Mesendoderm (in vitro differentiated cells): ENCODE measurements at places on chromosomes 3 and 15.

- DNase-seq = no peak
Observed at GRCh38 chr15:40105517-40106202, 3.0 kb downstream of the BMF start.

GRCh38 chr15:30872341-30872748 is 31.4 kb upstream of the FAN1 start:
- no peak for DNase-seq

DNA sequence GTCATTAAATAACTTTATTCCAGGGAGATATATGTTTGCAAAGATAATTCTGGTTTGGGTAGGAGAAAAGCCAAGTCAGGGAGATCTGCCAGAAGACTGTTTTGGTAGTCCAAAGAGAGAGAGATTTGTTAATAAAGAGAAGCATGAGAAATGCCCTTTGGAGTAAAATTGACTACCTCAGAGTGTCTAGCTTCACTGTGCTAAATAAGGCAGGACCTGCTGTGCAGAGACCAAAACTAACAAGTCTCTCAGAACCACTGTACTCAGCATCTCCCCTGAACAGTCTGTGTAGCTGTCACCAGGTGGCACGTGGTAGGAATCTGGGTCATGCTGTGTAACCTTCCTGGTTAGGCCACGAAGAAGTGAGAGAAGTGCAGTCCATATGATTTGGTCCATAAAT is 31.6 kb upstream of the SLC35G2 start:
- DNase-seq = no peak

DNA sequence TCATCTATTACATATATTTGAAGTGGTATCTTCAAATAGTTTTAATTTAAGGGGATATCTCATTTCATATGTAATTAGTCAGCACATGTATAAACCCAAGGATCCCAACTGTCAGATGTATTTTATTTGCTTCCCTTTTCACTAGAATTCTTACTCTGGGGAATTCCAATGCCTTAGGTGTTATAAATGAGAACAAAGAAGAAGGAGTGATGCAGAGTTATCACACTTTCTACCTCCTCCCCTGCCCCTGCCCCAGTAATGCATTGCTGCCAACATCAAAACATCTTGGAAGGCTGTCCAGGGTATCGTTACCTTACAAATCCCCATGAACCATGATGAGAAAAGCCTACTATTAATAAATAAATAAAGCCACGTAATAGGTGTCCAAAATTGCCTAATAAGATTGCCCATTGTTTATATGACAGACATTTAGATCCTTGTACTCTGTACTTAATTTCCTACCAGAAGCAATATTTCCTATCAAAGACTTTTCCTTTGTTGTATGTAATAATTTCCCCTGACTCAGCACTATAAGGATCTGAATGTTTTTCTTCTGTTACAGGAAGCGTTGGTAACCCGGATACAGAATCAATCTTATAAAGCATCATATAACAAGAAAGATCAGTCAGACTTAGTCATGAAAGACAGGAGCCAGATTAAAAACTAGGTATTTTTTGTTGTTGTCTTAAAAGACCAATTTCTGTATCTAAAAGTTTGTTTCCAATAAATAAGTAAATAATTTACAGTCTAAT is 38.8 kb downstream of the CBLB start:
- no peak for DNase-seq

GRCh38 chr15:50824514-50824913 is 59.0 kb upstream of the SPPL2A start:
- no peak for DNase-seq

- peak; percentile 16 for DNase-seq
Observed at GRCh38 chr3:177039490-177040274, 157.6 kb downstream of the TBL1XR1 start.

GRCh38 chr15:78570710-78571109 is 5.4 kb downstream of the CHRNA5 start:
- DNase-seq = peak; percentile 50

DNA sequence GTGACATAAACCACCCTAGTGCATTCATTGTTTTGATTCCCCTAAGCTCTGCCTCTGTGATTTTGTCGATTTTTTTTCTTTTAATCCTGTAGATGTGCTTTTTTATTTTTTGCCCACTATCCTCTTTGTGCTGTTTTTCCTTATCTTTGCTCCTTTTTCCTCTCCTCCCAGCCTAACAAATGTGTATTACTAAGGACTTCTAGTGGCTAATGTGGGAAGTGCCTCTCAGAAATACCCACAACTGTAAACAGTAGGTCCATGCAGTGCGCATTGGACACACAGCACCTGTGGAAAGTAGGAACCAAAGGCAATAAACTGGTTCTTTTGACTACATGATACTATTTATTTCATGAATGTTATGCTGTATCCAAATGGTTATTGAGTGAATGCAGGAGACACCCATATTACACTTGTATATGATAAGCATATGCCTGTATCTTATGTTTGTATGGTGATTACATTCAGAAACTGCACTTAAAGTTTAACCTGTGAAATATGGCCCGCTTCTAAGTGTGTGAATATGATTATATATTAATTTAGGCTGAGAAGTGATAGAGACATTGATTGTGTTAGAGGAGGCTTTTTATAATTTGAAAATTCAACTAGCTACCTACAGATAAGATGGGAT is 147.8 kb downstream of the PLCL2 start:
- peak; percentile 61 for DNase-seq

DNA sequence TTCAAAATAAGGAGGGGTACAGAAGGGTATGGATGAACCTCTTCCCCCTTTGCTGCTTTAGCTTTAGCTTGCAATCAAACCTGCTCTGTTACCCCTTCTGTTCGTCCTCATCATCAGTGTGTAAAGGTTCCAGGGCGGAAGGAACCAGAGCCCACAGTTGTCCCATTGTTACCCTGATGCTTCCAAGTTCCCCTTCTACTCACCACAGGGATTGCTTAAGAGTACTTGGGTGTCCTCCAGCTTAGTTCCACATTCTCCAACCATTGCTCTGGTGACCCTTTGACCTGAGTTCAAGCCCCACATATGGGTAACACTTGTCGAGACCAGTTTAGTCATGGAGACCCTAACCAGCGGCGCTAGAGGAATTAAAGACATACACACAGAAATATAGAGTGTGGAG is 1080.1 kb upstream of the ALCAM start:
- DNase-seq = no peak

- peak; percentile 35 for DNase-seq
Observed at GRCh38 chr3:46609212-46609721, 3.1 kb upstream of the FAM240A start.

DNA sequence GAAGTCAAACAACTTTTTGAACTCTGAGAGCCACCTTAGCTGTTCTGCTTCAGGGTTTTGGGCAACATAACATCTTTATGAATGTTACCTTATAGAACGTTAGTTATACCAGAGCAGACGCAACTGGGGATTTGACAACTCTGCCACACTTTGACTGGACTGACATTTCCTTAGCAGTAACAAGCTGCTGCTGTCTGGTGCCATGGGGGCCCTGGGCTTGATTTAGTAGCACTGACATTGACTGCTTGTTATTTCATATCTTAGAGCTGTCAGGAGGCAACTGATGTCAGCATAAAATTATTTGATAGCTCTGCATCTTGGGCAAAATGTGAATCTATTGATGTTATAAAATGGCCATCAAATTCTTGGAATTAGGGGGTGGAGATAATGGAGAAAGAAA is 285.4 kb downstream of the ROBO2 start:
- DNase-seq = no peak

DNA sequence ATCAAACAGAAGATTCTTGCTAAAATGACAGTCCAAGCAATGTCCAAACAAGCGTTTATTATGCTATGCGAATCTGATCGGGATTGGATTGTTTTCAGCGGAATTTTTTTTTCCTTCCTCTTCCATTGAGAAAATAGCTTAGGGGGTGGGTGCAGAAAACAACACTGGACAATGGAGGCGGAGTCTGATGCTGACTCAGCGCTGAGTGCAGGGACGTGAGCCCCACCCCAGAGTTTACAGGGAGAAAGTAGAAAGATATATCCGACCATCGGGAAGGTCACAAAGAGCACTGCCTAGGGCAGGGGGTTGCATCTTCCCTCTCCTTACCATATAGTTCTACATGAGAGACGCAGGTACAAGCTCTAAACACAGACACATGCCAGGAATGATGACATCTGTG is 117.0 kb downstream of the FOXP1 start:
- no peak for DNase-seq

GRCh38 chr3:176321099-176321498 is 876.2 kb downstream of the TBL1XR1 start:
- DNase-seq = no peak

GRCh38 chr15:81323944-81324881 is at the start of gene STARD5:
Gene STARD5 (minus strand): TSS chr15:81324141. CDS start chr15:81324099, 42 bp downstream.
- DNase-seq = peak; percentile 99

- DNase-seq = no peak
Observed at GRCh38 chr3:87209111-87209510, 18.0 kb upstream of the CHMP2B start.

DNA sequence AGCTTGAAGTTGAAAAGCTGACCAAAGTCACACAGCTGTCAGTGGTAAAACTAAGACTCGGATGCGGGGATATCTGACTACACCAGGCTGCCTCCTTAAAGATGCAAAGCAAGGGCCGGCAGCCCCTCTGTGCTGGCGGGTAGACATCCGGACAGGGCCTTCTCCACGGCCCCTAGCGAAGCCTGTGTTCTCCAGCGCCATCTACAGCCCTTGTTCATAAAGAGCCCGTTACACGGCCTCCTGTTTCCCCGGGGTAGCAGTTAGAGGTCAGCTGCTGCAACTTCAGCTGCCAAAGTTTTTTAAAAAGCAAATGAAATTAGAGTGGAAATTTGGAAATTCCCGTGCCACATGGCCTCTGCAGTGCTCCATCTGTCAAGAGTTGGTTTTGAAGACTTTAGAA is 383.0 kb downstream of the TBL1XR1 start:
- DNase-seq = peak; percentile 94

DNA sequence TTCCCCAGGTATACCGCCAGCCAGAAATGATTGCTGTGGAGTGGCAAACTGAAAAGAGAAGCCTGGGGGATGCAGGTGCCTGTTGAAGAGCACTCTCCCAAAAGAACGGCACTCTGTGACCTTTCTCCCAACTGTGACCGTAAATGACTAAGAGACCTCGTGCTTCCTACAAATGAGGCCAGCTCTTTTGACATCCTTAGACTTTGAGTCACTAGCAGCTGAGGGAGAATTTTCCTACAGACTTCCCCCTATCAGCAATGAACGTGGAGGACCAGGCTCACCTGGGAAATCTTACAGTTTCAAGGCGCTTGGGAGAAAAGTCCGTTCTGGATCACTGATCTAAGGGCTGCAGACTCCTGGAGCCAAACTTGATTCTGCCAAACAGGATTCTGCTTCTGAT is 8.6 kb downstream of the AQP9 start:
- peak; percentile 5 for DNase-seq

GRCh38 chr3:185150561-185150960 is 2.3 kb downstream of the C3orf70 start:
- no peak for DNase-seq

DNA sequence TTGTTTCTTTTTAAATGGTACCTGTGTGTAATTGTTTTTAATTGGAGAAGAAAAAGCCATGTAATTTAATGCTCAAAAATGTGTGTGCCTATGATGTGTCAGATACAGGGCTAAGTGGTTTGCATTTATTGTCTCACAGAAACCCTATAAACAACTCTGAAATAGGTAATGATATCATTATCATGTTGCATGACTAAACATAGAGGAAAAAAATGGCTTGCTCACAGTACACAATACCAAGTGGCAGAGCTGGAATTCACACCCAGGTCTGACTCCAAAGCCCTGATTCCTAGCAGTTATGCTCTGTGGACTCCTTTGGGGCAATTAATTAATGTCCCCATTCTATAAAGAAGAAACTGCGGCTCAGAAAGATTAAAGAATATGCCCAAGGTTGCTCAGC is 237.4 kb upstream of the TRIM42 start:
- no peak for DNase-seq

- DNase-seq = no peak
Observed at GRCh38 chr3:69319652-69320051, 66.2 kb downstream of the FRMD4B start.

GRCh38 chr3:5349343-5349742 is 161.8 kb downstream of the EDEM1 start:
- DNase-seq = peak; percentile 23

- DNase-seq = no peak
Observed at GRCh38 chr3:171955598-171955997, 83.8 kb upstream of the FNDC3B start.

DNA sequence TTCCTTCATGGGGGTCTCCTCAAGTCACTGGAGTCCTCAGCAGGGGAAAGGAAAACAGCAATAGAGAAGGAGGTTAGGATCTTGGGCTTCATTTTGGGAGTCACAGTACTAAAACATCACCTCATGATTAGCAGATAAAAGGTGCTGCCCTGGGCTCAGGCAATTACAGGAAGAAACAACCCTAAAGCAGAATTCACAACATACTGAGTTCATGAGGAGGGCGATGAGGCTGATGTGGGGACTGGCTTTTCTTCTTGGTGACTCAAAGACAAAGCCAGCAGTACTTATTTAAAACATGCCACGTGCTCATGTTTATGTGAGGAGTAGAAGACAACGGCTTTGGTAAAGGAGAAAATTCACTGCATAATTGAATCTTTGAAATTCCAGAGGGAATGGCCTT is 822.3 kb upstream of the CFAP20DC start:
- peak; percentile 77 for DNase-seq

DNA sequence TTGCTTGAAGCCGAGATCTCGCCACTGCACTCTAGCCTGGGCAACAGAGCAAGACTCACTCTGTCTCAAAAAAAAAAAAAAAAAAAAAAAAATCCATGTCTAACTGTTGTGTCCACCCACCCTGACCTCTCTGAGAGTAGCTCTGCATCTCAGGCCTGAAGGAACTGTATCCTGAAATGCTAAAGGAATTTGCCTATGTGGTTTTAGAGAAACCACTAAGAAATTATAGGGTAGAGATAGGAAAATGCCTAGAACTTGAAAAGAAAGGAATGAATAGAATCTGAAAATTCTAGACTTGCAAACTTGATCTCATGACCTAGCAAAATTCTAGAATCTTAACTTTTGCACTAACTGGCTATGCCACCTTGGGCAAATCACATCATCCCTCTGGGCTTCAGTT is 217.5 kb upstream of the ROPN1 start:
- DNase-seq = no peak

GRCh38 chr15:42493679-42494078 is 1.8 kb upstream of the SNAP23 start:
- DNase-seq = no peak

- no peak for DNase-seq
Observed at GRCh38 chr3:154112146-154112852, 8.9 kb upstream of the ARHGEF26 start.

DNA sequence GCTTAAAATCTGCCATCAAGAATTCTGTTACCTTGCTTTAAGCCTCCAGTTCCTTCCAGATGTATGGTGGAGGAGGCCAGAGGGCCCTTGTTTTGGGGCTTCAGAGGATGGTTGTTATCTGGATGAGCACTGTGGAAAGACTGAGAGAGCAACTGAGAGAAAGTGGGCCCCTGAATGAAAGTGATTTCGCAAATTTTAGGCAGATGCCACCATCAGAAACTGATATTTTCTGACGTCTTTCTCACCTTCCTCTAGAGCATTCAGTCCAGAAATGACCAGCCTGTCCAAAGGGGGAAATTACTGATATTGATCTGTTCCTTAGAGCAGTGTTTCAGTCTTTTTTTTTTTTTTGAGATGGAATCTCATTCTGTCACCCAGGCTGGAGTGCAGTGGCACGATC is 13.4 kb downstream of the B3GNT5 start:
- no peak for DNase-seq
